ENCODE measurements at places on chromosomes 11 and 22. TPM values are rescaled to one million over a fixed set of nuclear protein-coding genes. Genes with fewer than 3 reads are reported as not detected.

- DNase-seq, result no peak
- H3K27me3 ChIP-seq, result no peaks in the 10 kb centered on the region
- H3K4me3 ChIP-seq, result no peak overlapping the region
- H3K36me3 ChIP-seq, result no peaks in the 10 kb centered on the region
- no peak overlapping the region for H3K27ac ChIP-seq
These were observed 46.2 kb downstream of the CSNK2A3 start for GRCh38 chr11:11306855-11307254.

DNA sequence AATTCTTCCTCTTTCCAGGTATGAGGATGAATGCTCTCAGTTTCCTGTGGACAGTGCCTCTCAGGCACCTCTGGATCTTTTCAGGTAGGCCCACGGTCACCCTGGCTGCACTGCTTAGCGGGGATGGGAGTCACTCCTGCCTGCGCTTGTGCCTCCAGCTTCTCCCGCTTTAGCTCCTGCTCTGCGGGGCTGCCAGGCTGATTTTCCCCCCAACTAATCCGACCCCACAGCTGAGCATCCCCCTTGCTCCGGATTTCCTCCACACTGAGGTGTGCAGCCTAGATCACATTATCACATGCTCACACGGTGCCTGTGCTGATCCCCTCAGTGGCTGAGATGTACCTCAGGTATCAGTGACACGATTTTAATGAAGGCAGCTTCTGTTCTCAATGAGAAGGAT, 879.1 kb downstream of the OPCML start:
- H3K27ac ChIP-seq, result no peak overlapping the region
- H3K4me3 ChIP-seq, result no peak overlapping the region
- H3K27me3 ChIP-seq, result no peaks in the 10 kb centered on the region
- H3K36me3 ChIP-seq, result no peaks in the 10 kb centered on the region
- DNase-seq, result no peak

DNA sequence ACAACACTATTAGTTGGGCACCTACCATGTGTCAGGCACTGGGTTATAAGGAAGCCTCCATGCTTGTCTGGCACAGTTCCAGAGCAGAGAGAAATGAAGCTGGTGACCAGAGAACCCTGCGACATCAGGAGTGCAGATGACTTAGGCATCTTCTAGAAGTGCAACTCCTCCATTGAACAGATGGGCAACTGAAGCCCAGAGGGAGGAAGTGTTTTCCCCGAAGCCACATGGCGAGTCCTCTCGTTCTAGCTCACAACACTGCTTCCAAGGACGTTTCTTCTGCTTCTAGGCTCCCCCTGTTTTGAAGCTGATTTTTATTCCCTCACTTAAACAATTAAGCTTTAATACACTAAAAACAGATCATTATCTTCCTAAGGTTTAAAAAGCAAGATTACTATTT, 109.8 kb upstream of the SYT13 start:
- no peaks in the 10 kb centered on the region for H3K27me3 ChIP-seq
- no peak overlapping the region for H3K27ac ChIP-seq
- no peak for DNase-seq
- H3K36me3 ChIP-seq, result no peaks in the 10 kb centered on the region
- no peaks in the 10 kb centered on the region for H3K4me1 ChIP-seq
- H3K4me3 ChIP-seq, result no peak overlapping the region

DNA sequence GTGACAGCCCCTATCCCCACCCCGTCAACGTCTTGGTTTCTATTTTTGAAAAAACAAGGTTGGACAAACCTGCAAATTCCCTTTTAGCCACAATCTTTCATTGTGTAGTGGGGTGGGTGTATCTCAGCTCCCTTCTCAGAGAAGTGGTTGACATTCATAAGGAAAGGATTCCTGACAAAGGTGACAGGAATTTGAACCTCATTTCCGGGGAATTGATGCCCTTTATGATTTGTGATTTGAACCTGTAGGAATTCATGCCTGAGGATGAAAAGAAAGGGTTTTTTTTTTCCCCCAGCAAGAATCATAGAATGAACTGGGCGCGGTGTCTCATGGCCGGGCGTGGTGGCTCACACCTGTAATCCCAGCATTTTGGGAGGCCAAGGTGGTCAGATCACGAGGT, 14.5 kb downstream of the YPEL4 start:
- H3K36me3 ChIP-seq, result no peaks in the 10 kb centered on the region
- no peak overlapping the region for H3K27ac ChIP-seq
- H3K27me3 ChIP-seq, result no peaks in the 10 kb centered on the region

DNA sequence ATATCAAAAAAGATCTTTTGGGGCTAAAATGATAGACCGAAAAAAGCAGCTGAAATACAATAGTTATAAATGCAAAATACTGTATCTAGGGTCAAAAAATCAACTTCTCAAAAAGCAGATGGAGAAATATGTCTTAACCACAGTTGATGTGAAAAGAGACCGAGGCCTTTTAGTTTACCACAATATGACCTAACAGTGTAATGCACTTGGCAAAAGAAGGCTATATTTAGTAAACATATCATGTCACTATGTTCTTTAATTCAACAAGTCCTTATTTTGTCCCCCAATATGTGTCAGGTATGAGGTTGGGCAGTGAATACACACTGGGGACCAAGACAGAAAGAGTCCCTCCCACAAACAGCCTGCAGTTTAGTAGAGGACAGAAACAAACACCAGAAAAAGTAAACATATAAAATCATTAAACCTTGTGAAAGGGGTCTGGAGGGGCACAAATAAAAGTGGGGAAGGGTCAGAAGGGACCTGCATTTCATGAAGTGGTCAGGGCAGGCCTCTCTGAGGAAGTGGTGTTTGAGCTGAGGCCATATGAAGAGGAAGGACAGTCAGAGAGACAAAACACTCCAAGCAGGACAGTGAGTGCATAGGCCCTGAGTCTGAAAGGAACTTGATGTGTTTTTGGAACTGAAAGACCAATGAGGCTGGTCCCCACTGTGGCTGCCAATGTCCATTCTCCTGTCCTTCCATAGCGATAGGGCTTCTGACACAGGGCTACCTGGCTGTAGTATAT, 53.4 kb downstream of the LIF start:
- H3K36me3 ChIP-seq, result no peaks in the 10 kb centered on the region
- no peak for DNase-seq
- peaks cover 11% of the 10 kb centered on the region for H3K27me3 ChIP-seq
- no peak overlapping the region for H3K27ac ChIP-seq

DNA sequence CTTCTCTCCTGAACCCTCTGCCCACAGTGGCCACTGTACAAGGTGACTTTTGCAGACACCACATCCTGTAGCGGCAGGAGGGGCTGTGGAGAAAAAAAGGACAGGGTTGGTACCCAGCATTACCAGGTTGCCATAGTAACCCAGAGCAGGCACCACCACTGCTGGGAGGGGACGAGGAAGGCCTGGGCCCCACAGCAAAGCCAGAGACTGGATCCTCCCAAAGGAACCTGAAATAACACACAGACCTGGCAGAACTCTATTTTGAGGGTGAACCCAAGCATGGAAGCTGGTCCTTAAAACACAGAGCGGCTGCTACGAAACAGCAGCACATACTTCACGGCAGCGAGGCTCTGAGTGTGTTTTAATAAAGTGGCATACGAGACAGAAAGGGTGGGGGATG, 380.6 kb downstream of the CTTN start:
- no peaks in the 10 kb centered on the region for H3K27me3 ChIP-seq
- peak overlapping the region; percentile 11 for H3K27ac ChIP-seq
- no peak for DNase-seq

The OR2AG2 gene
- total RNA-seq, result 0.08 TPM

The ALDH3B1 gene
- total RNA-seq, result 10.7 TPM

The OR8A1 gene
- not detected for total RNA-seq
